ENCODE measurements at places on chromosomes 5 and 9. TPM values are rescaled to one million over a fixed set of nuclear protein-coding genes. Genes with fewer than 3 reads are reported as not detected.

DNA sequence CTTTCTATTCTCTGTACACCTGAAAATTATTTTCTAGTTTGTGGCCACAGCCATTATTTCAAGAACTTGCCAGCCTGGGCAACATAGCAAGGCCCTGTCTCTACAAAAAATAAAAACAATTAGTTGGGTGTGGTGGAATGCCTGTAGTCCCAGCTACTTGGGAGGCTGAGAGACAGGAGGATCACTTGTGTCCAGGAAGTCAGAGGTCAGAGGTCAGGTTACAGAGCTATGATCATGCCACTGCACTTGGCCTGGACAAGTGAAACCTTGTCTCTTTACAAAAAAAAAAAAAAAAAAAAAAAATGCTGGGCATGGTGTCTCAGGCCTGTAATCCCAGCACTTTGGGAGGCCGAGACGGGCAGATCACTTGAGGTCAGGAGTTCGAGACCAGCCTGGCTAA is 58.3 kb downstream of the HMGCR start:
- DNase-seq, result no peak

- DNase-seq, result no peak
Observed at GRCh38 chr9:99024959-99025358, 80.0 kb upstream of the TGFBR1 start.

GRCh38 chr9:91939978-91940377 is 10.1 kb downstream of the ROR2 start:
- DNase-seq, result no peak

DNA sequence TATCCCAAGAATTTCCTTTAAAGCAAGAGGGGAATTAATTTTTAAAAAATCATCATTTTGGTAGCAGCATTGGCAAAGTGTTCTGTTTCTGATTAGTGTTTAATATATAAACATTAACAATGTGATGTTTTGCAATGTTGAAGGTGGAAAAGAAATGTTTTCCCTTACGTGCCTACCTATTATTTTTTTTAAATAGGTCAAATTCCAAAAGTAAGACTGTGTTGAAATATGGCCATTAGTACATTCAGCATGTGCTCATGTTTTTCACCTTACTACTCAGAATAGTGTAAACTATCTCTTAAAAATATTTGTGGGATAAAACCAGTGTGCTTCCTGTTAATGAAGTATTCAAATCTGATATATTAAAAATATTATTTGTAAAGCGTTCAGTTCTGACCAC is 3.3 kb downstream of the DOCK8 start:
- DNase-seq, result no peak

DNA sequence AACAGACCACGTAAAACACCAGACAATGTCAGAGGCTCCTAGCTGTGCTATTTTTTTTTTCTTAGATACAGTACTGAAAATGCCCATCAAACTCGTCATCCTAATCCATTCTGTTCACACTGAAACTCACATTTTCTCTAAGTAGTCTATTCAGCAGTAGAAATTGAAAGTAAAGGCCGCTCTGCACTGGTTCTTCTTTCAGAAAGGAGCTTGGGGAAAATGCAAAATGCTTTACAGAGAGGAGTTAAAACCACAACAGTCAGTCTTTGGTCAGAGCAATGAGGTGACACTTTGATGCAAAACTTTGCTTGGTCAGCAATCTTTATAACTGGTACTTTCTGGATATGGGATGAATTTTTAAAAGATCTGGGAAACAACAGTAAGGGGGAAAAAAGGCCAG is 43.8 kb upstream of the SUSD1 start:
- DNase-seq, result no peak

DNA sequence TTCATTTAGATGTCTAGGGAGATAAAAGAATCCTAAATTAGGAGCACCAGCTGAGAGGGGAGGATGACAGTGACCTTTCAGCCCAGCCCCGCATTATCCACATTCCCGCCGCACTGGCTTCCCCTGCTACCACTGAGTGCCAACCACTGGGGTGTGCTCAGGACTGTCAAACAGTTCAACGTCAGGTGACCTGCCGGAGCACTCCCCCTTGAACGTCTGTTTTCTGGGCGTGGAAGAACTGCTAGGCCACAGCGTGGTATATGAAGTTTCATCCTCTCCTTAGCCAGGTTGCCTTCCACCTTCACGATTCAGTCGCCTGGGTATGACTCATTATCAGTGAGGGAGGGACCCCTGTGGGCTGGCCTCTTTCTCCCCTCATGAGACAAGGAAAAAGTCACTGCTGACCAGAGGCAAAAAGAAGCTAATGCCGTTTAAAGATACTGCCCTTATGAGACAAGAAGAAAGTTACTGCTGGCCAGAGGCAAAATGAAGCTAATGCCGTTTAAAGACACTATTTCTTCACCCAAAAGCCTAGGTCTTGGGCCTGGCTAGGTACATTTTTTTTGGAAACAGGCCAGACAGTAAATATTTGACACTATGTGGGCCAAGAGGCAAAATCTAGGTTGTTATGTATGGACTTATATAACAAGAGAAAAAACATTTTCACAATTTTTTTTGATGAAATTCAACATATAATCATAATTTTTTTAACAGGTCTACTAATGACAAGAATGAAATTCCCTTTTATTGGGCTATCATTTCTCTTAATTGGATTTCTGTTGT is 4.6 kb downstream of the NMRK1 start:
- DNase-seq, result peak; percentile 26

ASPN gene
- total RNA-seq, result not detected

- no peak for DNase-seq
Observed at GRCh38 chr5:113236536-113237288, 198.1 kb downstream of the TSSK1B start.

- DNase-seq, result no peak
Observed at GRCh38 chr9:87629104-87629503, 96.8 kb upstream of the CTSL start.

DNA sequence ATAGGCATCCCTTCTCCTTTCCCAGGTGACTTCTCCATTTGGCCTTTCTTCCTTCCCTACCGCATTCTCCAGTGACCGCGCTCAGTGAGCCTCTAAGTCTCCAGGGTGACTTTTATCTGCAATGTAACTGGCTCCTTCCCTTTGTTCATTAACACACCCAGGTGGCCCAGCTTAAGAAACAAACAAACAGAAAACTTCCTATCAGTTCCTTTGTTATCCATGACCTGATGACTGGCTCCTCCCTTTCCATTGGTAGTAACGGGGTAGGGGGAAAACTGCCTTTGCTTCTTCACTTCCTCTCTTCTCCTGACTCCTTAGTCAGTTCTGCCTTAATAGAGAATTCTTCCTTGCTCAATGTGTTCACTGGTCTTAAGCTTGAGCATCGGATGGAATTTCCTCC is 7.0 kb upstream of the SH3GL2 start:
- no peak for DNase-seq

TTC23L gene
- 0.74 TPM for total RNA-seq

FOXI1 gene
- not detected for total RNA-seq

ARL14EPL gene
- not detected for total RNA-seq

DNA sequence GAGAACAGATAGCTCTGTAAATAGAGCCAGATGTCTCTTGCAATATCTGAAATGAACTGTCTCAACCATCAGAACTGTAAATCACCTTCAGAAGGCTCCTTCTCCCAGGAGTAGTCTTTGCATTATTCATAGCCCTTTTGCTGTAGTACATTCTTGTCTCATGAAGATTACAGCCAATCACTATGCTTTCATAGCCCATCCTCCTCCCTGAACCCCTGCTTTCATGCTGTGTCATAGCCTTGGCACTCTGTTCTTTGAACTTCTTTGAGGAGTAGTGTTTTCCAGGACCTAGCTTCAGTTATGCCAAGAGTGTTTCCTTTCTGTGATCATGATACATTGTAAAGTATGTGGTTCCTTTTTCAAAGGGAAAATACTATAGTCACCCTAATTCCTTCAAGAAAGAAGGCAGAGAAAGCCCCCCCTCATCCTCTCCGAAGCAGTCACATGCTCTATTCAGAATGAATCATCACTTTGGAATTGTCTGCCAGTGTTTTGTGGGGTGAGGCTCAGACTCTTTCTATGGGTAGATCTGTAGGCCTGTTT is 61.1 kb downstream of the GRIA1 start:
- DNase-seq, result peak; percentile 59

DNA sequence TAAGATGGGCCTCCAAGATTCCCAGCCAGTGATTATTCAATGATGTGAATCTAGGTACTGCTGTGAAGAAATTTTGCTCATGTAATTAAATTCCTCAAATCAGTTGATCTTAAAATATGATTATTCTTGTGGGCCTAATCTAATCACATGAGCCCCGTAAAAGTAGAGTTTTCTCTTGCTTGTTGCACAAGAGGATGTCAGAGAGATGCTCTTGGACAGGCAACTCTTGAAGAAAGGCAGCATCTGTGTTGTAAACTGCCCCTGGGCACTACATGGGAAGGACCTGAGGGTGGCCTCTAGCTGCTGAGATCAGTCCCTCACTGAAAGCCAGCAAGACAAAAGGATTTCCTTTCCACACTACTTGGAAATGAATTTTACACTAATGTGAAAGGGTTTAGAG is 132.9 kb downstream of the TRPM3 start:
- DNase-seq, result no peak

DNA sequence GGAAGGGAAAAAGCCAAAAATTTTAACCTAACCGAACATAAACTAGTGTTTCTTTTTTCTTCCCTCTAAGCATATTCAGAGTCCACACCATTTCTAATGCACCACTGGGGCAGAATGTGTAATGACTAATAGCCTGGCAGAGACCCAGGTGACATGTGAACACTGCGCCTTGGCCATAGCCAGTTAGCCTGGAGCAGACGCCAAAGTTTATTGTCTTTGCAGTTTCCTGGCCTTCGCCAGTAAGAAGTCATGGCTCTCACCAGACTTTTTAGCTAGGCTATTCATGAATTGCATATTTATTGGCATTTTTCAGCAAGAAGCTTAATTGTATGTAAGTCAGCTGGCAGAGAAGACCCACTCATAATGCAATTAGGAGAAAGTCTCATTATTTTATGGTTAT is 182.8 kb upstream of the SLC27A6 start:
- peak; percentile 34 for DNase-seq

FCN2 gene
- not detected for total RNA-seq

- DNase-seq, result no peak
Observed at GRCh38 chr5:16450163-16450562, 15.4 kb downstream of the ZNF622 start.

Measured in Caki2 (cell line).